Left renal cortex interstitium (tissue), 4 donors: ENCODE measurements at places on chromosomes 4 and X.
A peak's percentile ranks its signal among the peaks of the same experiment; 100 is the strongest.

- no peak for DNase-seq
Observed at GRCh38 chr4:146453181-146453807, 68.4 kb downstream of the SLC10A7 start.

- DNase-seq, result no peak
Observed at GRCh38 chr4:7960017-7960789, 20.5 kb upstream of the AFAP1 start.

DNA sequence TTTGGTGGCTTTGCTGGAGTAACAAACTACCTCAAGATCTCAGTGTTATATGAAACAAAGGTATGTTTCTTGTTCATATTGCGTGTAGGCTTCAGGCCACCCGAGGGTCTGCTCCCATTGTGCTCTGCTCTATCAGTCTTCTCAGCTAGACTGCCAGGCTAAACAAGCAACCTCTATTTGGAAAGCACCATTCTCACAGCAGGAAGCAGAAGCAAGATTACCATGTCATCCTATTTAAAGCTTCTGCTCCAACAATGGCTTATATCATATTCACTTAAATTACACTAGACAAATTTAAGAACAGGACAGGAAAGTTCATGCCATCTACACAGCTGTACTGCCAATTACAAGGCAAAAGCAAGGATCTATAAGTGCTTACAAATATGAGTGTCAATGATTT is 385.8 kb downstream of the PPARGC1A start:
- DNase-seq, result no peak

DNA sequence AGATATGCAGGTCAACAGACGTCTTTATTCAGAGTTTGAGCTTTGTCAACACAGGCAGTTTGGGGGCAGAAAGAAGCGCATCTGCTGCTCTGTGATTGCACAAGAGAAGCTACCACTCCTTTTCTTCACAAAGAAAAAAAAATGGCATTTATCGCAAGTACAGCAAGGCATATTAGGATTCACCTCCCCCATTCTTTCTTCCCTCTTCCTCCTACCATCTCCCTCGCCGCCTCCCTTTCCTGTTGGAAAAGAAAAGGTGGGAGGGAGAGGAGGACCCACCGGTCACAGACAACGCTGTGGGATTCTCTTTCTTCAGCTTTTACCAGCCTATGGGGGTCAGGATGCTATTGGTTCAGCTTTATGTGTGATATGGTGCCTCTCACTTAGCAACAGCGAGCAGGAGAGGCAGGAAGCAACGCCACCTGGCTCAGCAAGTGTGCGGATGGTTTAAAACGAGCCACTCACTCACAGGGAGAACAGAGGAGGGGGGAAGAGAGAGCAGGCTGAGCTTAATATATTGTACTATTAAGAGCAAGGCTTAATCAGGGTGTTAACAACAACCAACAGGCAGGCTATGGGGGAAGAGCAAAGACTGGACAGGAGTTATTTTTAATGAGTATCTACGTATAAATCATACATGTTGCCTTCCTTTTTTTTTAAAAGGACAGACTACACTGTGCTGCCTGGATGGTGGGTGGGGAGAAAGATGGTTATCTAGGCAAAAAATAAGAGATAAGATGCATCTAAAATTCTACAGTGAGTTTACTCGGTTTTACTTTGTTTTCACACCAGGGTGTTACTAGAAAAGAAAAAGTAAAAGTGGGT is 104.7 kb downstream of the MAML3 start:
- peak; percentile 68 for DNase-seq

DNA sequence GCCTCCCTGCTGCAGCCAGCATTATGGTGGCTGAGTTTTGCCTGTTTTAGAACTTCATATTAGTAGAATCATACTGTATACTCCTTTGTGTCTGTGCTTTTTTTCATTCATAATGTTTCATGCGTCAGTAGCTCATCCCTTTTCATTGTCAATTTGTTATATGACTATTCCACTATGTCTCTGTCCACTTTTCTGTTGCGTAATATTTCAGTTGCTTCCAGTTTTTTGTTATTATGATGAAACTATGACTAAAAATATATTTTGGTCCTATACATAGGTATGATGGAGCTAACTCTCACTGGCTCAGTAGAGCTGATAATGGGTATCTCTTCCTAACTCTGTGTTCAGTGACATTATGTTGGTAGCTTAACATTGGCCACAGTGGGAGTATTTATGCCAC is 48.3 kb downstream of the DMP1 start:
- DNase-seq, result no peak

DNA sequence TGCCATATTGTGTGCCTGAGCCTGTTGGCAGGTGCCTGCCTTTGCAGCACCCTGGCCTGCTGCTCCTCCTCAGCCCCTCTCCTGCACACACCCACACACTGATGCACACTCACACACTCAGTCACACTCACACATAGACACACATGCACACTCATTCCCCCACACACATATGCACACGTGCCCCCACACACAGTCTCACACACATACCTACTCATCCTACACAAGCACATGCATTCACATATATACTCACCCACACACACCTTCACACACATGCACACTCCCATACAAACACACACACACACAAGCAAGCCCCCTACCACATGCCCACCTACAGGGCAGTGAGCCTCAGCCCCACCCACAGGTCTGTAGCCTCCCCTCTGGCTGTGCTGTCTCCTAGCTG is 245.0 kb downstream of the EVC2 start:
- no peak for DNase-seq

DNA sequence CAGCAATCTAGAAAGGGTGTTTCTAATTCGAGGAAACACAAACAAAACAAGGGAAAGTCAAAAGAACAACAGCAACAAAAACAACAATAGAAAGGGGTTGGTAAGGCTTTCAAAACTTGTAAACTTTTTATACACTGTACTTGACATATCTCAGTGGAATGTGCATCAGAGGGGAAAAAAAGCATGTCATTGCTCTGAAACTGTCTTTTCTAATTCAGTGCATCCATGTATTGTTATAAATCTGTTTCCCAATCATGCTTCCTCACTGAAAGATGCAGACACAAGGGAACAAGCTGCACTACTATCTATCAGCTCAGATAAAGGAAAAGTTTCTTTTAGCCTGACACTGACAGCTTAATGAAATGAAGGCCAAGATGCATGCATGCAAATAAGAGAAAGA is 44.2 kb upstream of the PCDH18 start:
- no peak for DNase-seq

- DNase-seq, result no peak
Observed at GRCh38 chr4:54296548-54297203, 67.6 kb downstream of the PDGFRA start.

DNA sequence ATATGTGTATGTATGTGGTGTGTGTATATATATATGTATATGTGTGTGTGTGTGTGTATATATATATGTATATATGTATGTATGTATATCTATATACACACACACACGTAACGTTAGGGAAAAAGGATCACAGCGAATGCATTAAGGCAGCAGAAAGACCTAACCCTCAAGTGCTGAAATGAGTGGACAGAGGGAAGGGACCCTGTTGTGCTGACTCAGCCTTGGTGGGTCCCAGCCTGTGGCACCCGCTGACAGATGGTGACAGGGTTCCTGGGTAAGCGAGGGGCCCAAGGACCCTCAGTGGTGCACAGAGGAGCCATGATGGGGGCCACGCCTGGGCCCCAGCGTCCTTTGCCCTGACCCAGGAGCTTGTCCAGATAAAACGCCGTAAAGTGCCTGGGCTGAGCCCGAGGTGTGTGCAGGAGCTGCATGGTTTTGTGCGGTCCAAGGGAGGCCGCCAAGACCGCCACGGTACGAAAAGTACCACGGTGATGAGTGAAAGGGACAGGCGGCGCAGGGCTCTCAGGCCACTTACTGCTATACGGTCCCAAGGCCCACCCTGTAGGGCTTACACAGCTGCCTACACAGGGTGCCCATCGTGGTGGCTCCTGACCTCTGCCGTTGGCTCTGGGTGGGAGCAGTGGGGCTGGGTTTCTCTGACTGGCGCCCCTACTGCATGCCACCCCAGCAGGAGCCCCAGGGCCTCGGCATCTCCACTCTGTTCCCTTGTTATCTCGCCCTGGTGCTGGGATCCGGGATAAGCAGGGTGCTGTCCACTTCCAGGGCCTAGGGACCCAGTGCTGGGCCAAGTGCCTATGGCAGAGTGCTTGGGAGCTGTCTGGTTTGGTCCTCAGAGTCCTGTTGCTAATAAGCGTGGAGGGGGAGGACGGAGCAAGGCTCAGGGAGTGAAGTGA is 10.0 kb downstream of the SH3BP2 start:
- no peak for DNase-seq

DNA sequence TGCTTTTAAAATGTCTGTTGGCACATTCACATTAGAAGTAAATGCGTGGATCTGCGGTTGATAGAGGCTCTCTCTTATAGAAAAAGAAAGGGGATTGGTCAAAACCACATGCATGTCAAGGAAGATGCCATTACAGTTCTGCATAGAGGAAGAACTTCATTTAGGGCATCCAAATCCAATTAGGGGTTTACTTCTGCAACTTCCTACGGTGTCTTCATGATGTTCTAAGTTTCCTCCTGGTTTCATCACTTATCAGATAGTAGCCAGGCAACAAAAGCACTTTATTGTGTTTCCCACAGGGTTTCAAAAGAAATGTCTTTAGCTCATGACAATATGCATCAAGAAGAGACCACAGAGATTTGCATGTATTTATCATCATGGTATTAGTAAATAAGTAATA is 136.0 kb upstream of the HPGD start:
- no peak for DNase-seq

DNA sequence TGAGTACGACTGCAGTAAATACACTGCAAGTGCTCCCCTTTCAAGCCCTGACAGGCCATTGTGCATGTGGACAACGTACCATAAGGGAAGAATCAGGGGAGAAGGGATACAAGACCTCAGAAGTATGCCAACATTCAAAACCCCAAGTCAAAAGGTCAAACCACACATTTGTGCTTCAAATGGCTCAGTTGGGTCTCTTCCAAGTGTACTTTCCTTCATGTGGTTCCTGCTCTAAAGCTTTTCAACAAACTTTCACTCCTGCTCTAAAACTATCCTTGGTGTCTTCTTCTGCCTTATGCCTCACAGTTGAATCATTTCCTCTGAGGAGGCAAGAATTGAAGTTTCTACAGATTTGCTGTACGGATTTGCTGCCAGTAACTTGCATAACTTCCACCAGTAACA is 305.7 kb upstream of the SLIT2 start:
- DNase-seq, result no peak

GRCh38 chr4:1030031-1030430 is 18.6 kb downstream of the FGFRL1 start:
- DNase-seq, result no peak

GRCh38 chr4:150720973-150721518 is 139.1 kb downstream of the MAB21L2 start:
- no peak for DNase-seq

DNA sequence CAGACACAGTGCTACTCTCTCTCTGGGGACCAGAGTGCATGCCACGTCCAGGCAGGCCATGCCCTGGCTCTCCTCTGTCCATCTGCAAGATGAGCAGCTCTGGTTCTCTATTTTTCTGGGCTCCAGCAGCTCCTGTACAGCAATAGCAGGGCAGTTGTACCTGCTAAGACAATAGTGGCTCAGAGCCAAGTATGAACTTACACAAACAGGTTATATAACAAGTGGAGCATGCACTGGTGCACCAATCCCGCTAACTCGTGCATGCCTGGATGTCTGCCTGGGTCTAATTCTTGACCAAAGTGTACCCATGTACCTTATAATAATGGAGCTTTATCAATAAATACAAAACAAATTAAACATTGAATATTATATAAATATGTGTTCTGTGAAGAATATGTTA is 392.3 kb downstream of the CENPC start:
- DNase-seq, result no peak

DNA sequence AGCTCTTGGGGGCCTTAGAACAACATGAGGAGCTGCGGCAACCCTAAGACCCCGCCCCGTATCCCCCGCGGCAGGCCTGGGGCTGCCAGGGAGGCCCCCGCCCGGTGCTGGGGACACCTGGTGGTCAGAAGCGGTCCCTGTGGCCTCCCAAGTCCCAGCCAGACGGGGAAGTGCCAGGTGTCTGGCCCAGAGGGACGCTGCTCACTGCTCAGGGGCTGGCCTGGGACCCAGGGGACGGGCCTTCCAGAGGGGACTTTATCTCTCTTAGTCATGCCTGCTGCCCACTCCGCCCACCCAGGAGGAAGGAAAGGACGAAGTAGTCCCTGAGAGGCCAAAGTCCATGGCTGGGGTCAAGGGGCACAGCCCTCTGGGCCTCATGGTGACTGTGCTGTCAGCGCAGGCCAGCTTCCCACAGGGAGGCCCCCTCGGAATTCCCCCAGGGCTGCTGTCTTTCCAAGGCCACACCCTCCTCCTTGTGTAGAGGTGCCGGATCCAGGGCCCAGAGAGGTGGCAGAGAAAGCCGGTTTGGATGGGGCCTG is 31.0 kb upstream of the HTRA3 start:
- DNase-seq, result no peak

DNA sequence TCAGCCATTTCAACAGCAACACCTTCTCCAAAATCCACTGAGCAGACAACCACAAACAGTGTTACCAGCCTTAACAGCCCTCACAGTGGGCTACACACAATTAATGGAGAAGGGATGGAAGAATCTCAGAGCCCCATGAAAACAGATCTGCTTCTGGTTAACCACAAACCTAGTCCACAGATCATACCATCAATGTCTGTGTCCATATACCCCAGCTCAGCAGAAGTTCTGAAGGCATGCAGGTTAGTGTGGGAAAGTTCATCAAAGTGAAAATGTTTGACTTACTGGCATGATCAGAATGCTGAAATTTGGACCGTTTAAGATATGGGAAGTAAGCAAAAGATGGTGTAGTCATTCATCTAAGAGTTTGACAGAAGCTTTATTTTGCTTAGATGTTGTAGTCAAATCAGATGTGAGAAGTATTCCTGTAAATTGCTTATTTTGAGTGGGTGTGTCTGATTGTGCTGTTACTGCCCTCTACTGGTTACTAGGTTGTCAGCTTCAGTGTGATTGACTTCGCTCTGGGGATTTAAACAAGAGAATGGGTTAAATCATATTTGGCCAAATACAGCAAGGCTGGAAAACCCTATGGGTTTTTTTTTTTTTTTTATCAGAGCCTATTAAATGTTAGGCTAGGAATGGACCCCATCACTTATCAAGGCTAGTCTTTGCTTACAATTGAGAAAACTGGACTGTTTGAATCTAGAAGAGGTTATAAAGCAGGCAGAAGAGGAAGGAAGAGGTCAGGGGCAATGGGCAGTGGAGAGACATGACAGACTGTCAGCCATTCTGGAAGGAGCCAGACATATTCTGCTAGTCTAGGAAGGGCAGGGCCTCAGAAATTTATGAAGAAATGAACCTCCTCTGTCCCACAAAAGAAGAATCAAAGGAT is 130.3 kb downstream of the DIPK2B start:
- peak; percentile 3 for DNase-seq

DNA sequence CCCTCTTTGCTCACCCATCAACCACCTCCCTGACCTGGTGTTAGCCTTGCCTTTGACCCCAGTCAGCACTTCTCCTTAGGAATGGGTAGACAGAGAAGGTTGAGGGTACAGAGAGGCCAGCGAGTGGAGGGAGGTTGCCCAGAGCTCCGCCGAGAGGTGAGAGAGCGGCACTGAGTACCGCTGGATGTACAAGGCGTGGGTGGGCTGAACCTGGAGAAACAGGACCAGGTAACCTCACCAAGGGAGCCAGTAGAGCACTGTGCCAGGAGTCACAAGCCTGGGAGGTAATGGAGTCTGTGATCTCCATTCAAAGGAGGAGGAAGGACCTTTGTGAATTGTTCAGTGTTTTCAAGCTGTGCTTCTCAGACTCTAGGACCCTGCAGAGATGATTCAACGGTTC is 256.2 kb downstream of the EVC2 start:
- DNase-seq, result no peak
